ENCODE measurements at places on chromosomes 4 and X.

DNA sequence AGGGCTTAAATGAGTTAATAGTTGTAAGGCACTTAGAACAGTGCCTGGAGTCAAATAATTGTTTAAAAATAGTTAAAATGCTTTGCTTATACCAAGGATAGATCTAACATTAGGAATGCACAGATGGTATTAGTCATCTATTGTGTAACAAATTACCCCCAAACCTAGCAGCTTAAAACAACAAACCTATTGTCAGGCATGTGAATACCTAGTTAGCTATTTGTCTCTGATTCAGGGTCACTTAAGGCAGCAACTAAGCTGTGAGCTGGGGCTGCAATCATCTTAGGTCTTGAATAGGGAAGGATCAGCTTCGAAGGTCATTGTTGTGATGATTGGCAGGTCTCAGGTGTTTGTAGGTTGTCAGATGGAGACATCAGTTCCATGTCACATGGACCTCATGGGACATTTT lies 42.4 kb upstream of the AGA start:
- DNase-seq, result no peak

DNA sequence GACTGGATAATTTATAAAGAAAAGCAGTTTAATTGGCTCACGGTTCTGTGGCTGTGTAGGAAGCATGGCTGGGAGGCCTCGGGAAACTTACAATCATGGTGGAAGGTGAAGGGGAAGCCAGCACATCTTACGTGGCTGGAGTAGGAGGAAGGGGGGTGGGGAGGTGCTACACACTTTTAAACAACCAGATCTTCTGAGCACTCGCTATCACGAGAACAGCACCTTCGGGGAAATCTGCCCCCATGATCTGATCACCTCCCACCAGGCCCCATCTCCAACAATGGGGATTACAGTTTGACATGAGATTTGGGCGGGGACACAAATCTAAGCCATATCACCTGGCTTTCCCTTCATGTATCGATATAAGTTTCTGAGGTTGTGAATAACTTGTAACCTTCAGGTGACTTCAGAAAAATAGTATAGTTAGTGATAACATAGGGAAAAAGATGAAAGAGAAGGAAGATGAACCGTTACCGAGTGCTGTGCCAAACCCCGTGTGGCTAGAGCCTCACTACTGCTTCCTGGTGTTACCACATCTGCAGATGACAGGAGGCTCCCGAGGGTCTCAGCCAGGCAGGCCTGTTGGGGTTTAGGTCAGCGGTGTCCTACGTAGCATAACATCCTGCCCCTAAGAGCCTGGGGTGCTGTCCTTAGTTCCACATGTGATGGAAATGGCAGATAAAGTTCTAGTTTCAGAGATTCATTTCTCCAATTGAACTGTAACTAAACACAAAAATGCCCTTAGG lies 103.5 kb downstream of the TNIP2 start:
- DNase-seq, result no peak

DNA sequence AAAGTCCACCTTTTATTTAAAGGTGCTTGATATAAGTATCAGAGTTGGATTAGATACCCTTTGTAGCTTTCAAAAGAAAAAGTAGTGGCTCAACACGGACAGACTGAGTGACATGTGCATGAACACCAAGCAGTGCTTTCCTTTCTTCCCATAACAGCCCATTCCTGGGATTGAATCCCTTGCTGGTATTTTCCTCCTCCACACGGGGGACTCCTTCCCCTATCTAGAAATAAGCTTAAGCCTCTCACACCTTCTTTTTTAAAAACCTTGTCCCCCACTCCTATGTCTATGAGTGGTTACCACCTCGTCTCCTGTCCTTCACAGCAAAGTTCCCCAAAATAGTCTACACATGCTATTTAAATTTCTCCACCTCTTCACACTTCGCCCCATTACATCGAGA lies 5.1 kb downstream of the AP1S2 start:
- no peak for DNase-seq

DNA sequence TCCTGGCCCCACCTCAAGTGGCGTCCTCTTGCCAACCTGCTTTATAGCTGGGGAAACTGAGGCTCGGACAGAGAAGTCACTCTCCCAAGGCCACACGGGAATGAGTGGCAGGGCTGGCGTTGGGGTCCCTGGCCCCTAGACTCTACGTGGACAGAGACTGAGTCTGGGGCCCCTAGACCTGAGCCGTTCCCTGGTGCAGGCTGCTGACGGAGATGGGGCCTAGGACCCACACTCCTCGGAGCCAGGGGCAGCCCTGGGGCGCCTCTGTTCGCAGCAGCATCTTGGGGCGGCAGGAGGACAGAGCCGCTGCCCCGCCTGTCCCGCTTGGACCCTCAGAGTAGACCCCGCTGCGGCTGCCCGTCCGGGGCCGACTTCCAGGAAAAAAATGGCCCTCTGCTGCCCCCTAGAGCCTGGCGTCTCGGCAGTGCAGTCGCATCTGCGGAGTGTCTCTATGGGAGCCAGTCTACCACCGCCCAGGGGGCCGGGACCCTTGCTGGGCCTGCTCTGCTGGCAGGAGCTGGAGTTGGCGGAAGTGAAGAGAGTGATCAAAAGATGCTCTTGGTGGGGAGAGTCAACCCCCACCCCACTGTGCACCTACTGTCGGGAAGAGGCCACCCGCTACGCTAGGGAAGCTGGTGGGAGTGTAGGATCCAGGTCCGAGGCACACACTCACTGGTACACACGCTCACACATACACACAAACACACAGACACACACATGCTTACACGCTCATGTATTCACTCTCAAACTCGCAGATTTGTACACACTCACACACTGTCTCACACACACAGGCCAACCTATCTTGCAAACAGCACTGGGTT lies 220.1 kb downstream of the AFAP1 start:
- DNase-seq, result peak; percentile 26

GRCh38 chrX:19991350-19991718 lies 473 bp upstream of the BCLAF3 start:
- no peak for DNase-seq

GRCh38 chrX:56318076-56318475 lies 85.9 kb downstream of the KLF8 start:
- no peak for DNase-seq

DNA sequence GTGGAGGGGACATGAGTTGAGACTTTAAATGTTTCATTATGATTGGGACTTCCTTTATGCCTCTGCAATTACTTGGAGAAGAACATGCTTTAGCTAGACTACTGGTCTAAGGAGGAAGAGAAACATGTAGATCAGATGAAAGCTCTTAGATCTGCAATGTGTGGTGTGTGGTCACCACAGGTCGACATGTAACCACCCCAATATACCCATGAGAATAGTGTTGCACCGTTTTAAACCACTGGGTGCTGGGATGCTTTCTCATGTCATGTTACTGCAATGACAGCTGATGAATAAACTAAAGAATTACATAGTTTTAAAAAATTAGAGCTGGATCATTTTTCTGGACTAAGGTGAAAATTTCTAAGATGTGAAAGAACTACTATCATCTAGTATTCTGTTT lies 1039.7 kb downstream of the RAPGEF2 start:
- DNase-seq, result no peak

DNA sequence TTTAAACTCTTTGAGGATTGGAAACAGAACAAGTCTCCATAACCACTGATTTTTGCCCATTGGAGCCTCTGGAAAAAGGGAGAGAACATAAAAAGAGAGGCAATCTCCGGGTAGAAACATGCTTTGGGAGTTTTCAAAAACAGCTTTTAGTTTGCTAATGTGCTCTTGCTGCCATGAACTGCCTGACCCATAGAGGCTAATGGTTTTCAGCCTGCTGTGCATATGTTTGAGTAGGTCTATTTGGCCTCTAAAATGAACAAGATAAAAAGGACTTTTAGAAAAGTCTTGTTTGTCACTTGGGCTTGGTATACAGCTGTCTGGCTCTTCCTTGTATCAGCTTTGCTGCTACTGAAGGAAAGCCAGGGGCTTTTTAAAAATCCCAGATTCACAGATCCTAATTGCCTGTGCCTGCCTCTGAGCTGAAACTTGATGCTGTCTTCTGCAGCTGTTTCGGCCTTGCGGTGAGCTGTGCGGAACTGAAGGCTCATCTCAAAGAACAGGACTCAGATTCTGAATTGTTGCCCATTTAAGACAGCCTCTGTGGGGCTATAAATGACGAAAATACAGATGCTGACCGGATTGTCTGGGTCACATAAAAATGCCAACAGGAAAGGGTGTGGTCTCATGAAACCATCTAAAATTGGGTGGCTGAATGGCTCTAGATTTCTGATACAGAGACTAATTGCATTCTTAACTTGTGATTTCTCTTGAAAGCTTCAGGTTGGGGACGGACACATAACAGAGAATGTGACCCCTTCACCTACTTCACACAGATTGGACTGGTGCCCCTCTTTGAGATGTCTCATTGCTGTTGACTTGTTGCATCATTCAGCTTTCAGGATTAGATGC lies 18.4 kb upstream of the ZNF41 start:
- DNase-seq, result no peak

All from T-helper 17 cell (primary cell).